ENCODE measurements at places on chromosomes 2 and 18.

- DNase-seq: no peak
Measured at GRCh38 chr2:16109821-16110310, 169.5 kb downstream of the MYCN start.

GRCh38 chr18:62982600-62983251, 267.4 kb downstream of the PHLPP1 start:
- DNase-seq: no peak

GRCh38 chr2:161975062-161975812, 98.8 kb downstream of the DPP4 start:
- no peak for DNase-seq

GRCh38 chr18:64245126-64245861, 96.4 kb upstream of the LINC00305 start:
- no peak for DNase-seq

GRCh38 chr2:180002198-180002770, 4.8 kb downstream of the CWC22 start:
- no peak for DNase-seq

GRCh38 chr2:96616128-96616527, 22.0 kb downstream of the KANSL3 start:
- no peak for DNase-seq

DNA sequence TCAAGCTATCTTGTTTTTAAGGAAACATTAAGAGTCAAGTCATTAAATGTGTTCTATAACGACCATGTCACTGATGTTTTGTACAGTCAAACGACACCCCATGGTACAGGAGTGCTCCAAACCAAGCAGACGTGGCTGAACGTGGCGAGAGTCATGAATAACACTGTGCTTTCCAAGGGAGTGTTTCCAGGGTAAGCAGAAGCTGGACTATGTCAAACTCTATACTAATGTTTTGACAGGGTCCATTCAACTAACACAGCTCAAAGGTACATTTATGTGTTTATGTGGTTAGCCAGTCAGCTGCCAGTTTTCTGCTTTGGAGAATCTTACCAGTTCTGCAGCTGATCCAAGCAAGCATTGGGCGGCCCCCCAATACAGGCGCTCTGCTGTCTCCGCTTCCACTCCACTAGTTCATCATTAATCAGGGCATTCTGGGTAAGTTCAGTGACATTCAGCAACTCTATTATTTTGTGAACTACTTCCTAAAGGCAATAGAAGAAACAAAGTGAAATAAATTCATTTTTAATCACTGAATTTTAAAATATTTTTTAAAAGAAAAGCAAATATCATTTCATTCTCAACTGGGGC, 16.4 kb downstream of the STAT1 start:
- no peak for DNase-seq

All from brain pericyte (primary cell).